ENCODE measurements at places on chromosomes 12 and 14.
A peak's percentile ranks its signal among the peaks of the same experiment; 100 is the strongest.

GRCh38 chr14:45252366-45253069, 484 bp downstream of the MIS18BP1 start:
- DNase-seq, result peak; percentile 29

DNA sequence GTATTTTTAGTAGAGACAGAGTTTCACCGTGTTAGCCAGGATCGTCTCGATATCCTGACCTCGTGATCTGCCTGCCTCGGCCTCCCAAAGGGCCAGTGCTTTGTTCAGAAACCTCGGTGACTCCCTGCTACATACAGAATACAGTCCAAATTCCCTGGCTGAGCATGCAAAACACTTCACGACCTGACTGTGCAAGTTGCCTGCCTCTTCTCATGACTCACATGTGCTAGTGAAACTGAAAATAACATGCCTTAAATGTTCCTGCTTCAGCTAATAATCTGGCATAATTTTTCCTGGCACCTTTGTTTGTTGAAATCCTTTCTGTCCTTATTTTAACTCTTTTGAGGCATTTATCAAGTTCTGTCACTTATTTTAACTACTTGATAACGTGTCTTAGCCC, 8.2 kb downstream of the DMAC2L start:
- DNase-seq, result peak; percentile 37

DNA sequence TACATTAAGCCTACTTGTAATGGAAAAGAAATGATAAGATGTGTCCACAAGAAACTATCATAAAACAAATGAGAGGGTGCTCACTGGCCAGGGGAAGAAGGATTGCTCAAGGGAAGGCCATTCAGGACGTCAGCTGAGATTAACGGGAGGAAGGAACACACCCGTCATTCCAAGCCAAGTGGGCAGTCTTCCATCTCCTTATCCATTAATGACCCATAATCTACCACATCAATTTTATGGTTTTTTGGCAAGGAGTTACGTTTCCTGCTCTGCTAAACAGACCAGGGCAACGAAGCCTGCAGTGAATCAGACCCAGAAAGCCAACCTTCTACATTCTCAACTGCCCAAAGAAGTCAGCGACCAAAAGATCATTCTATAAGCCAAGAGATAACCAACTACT, 25.1 kb downstream of the PRKAB1 start:
- DNase-seq, result no peak

DNA sequence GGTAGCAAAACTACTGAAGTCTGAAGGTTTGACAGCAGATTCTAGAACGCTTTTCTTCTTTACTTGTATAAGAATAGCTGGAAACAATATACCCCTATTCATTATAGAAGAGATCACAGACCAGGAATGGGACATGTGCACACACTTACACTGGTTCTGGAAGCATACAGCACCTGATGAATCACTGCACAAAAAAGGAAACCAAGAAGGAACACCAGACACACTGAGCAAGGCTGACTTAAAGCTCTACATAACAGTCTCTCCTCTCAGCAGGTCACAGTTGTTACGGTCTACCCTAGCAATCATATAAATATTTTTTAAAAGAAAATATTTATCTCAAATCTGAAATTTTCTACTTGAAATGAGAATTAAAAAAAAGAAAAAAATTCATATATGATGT, 13.5 kb downstream of the ATP2B1 start:
- DNase-seq, result no peak

DNA sequence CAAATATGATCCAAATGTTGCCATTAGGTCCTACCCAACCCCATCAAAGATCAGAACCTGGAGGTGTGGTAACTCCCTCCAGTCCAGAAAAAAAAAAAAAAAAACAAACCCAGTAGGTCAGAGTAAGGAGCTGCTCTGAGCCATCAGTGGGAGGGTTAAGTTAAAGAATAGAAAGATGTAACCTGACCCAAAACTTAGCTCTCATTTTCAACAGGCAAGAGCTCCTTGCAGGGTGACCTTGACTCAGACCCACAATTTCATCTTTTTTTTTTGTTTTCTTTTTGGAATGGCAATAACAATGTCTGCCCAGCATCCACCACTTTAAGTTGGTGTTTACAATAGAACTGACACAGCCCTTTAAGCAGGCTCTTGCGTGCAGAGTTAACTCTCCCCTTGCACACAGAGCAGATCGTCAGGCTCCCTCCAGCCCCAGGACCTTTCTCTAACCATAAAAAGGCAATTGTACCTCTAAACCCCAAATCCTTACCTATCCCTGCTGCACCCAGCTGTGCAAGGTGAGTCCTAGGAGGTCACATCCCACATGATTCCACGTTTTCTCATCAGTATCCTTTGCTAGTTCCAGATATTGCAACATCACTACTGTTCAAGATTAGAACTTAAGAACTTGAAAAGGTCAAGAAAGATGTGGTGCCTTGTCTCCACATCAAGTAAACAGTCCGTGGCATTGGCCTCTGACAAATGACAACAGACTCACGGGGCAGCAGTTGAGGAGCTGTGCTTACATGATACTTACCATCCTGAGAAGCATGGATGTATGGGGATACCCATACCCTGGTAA, 178.6 kb upstream of the EEA1 start:
- no peak for DNase-seq

DNA sequence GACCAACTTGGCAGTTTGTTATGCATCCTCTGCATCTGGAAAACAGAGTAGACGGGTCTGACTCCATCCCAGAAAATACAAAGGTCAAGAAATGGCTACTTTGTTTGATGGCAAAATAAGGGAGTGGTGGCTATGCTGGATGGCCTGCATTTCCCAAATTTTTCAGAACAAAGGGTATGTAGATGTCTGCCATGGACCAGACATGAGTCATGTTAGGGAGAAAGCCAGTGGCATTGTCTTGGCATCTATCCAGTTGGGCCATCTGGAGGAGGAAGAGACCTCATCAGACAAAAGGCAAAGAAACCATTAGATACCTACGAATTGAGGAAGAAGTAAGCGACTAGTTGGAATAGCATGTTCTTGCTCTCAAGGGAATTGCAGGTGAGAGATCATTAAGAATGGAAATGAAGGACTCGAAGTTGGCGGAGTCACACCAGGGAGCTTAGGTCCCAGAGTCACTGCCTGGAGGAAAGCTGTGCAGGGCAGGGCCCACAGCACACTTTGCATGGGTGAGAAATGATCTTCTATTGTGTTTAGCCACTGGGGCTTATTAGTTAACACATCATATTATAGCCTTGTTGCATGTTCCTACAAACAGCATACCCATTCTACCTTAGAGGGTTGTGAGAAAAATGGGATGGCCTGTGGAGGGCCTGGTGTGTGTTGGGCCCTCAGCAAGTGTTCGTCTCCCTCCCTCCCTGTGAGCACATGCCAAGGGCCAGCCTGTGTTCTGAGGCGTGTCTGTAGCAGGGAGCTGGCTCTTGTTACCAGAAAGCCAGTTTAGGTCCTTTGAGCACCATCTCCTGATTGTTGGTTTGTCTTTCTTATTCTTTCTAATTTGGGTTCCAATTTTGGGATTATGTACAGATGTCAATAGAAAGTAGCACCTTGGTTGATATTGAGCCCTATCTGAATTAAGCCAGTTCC, 119.4 kb downstream of the KTN1 start:
- DNase-seq, result no peak

GRCh38 chr14:23009939-23010726, at the start of gene C14orf93:
C14orf93 (minus strand) TSS chr14:23010143; CDS start chr14:22999023, 11,120 bp downstream.
- peak; percentile 88 for DNase-seq

- no peak for DNase-seq
Observed at GRCh38 chr12:95440401-95440800, 33.6 kb upstream of the METAP2 start.

DNA sequence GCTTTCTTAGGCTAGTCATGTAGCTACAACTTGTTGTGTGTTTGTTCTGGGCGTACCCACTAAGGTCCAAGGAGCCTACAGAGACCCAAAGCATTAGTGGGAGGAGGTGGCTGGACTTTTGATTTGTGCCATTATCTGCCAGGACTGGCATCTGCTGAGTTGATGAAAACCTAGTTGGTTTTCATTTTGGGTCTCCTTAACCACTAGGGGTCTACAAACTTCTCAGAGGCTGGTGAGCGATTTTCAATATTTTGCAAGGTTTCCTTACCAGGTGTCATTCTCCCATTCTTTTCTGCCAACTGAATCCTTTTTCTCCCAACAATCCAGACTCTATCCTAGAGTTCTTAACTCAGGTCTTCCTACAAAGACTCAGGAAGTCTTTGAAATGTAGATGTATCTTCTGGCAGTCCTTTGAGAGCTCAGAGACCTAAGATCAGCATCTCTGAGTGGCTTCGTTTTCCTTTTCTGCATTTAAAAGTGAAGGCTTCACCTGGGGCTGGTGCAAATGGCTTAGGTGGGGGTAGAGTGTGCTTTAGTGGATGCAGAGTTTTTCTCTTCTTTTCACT, 150.0 kb upstream of the RMST start:
- no peak for DNase-seq

DNA sequence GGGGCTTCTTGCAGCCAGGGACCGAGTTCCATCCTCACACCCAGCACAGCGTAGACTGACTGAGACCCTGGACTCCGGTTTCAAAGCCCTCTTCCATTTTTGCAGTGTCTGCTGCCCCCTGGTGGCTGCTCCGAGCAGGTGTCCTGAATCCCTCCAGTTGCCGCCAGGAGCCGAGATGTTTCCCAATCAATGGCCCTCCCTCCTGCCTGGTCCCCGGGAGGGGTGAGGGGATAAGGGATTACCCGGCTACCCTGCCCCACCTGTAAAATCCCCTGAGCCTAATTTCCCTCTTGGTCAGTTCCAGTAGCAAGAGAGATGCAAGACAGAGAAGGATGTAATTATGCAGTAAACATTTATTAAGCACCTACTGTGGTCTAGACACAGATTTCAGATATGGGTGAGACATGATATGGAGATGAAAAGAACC, 55.0 kb downstream of the PHETA1 start:
- peak; percentile 77 for DNase-seq

DNA sequence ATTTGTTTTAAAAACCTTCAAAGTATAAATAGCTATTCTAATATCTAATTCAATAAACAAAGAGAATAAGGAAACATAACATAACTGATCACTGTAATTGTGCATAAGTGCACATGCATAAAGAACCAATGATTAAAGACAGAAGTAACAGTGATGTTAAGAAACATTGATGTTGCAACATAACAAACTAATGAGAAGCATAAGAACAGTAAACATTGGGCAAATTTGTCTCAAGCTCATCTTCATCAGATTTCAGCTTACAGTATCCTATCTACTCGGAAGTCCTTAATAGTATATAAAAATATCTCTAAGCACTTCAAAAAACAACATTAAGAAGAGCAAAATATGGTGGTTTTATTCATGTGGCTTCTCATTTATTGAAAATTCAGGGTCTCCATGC, 97.6 kb downstream of the GARIN6 start:
- DNase-seq, result no peak

DNA sequence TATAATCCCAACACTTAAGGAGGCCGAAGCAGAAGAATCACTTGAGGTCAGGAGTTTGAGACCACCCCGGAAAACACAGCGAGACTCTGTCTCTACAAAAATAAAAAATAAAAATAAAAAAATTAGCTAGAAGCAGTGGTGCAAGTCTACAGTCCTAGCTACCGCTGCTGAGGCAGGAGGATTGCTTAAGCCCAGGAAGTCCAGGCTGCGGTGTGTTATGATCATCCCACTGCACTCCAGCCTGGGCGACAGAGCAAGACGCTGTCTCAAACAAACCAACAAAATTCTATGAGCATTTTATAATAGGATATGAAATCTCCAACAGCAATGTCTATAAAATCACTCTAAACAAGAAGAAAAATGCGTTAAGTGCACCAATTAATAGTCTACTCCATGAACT, 75.3 kb downstream of the PPP1R12A start:
- no peak for DNase-seq
